ENCODE measurements at places on chromosomes 3 and 15.

DNA sequence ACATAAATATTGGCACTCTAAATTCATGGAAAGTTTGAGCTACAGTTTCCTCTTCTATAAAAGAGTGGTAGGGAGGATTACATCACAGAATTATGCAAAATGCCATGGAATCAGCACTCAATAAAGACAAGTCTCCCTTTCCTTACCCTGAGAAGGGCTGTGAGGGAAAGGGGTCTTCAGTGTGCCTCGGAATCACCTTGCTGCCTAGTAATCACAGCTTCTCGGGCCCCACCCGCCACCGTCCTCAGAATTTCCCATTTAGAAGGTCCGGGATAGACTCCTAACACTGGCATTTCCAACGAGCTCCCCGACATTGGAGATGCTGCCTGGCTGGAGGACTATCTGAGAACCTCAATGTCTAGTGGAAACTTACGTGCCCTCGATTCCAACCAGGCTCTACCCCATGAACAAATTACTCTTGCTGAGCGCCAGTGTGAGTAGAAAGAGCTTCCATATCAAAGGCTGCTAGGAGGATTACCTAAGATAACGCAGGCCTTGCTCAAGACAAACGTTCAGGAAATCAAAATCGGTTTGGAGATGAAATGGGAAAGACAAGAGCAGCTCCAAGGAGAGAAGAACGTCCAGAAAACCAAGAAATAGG lies 92.1 kb upstream of the CHD2 start:
- DNase-seq: no peak

DNA sequence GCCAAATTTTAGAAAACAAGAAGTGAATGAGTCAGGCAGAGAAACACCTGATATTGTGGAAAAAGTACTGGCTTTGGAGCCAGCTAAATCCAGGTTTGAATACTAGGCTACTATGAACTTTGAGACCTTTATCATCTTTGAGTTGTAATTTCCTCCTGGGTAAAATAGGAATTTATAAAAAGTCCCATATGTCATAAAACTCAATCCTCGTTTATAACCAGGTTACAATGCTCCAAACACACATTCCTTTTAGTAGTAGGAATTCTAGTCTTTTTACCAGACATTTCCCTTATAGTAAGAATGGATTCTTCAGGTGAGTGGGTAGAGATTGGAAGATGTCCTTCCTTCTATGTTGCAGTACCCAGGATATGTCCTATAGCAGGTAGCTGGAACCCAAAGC lies 16.7 kb upstream of the DPH6 start:
- DNase-seq: no peak

DNA sequence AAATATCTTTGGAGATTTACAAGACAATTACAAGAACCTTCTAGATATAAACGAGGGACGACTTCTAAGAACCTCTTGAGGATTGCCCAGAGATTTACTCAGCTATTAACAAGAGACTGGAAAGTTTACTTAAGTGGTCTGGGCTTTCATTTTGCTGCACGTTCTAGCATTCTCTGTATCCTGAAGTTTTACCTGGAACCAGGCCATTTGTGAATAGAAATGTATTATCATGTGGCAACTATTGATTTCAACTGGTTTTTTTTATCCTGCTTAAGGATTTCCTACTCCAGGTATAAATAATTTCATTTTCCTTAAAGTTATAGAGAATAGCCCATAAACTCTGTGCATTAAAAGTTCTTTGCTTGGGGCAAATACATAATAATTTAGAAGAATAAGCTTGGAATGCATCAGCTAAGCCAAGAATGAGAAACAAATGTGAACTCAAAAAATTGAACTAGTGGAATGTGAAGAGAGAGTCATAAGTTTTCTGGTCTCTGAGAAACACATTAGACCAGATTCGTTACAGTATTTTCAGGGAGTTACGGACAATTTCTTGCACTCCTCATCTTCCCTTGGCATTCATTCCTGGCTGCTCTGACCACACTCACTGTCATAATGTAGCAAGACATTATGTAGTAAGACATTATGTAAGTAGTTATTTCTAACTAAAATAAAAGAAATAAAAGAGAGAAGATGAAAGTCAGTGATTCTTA lies 1.3 kb downstream of the AQP9 start:
- no peak for DNase-seq

DNA sequence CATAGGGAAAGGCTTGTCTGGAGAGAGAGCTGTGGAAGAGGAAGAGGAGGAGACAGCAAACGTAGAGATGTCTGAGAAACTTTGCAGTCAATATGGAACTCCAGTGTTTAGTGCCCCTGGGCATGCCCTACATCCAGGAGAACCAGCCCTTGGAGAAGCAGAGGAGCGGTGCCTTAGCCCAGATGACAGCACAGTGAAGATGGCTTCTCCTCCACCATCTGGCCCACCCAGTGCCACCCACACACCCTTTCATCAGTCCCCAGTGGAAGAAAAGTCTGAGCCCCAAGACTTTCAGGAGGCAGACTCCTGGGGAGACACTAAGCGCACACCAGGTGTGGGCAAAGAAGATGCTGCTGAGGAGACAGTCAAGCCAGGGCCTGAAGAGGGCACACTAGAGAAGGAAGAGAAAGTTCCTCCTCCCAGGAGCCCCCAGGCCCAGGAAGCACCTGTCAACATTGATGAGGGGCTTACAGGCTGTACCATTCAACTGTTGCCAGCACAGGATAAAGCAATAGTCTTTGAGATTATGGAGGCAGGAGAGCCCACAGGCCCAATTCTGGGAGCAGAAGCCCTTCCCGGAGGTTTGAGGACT lies 6.9 kb downstream of the MAP1A start:
- no peak for DNase-seq

Measured in effector CD4-positive, alpha-beta T cell (primary cell).